ACHN (cell line): ENCODE measurements at places on chromosomes 11 and 22.
A peak's percentile ranks its signal among the peaks of the same experiment; 100 is the strongest.

DNA sequence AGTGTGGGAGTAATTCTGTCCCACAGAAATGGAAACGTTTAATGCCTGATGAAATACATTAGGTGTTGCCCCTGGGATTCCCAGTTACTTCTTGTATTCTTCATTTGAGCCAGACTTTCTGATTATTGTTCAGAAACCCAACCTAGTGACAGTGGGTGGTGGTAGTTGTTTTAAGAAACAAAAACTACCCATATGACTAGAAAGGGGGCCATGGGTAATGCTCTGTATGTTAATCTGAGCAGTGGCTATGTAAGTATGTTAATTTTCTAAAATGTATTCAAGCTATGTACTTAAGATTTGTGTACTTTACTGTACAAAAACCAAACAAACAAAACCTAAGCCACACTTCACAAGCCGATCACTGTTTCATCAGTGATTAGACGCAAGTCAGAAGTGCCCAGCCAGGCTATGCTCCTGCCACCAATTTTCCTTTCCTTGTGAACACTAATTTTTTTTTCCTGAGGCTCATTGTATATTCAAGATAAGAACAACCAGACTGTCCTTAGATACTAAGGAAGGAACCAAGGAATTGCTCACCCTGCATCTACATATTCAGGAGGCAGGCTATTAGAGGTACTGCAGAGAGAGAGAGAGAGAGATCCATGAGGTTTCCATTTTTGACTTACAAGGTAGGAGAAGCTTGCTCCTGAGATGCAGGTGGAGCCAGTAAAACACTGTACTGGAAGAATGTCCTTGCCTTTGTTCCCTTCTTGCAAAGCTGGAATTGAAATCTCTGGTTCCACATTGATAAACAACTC, 122.7 kb downstream of the DBX1 start:
- no peak for DNase-seq

DNA sequence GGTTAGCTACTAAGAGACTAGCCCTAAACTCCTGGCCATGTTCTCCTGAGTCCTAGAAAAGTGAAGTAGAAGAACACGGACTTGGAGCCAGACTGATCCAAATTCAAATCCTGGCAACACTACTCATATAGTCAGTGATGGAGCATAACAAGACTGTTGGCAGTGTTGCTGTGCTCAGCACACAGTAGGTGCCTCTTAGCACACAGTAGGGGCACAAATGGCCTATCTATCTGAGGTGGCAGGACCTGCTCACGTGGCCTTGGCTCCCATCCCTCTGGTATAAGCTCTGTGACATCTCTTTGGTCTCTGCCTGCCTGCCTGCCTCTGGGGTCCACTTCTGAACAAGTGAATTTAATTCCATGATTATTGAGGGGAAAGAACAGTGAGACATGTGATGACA, 15.4 kb downstream of the TENM4 start:
- DNase-seq, result no peak

DNA sequence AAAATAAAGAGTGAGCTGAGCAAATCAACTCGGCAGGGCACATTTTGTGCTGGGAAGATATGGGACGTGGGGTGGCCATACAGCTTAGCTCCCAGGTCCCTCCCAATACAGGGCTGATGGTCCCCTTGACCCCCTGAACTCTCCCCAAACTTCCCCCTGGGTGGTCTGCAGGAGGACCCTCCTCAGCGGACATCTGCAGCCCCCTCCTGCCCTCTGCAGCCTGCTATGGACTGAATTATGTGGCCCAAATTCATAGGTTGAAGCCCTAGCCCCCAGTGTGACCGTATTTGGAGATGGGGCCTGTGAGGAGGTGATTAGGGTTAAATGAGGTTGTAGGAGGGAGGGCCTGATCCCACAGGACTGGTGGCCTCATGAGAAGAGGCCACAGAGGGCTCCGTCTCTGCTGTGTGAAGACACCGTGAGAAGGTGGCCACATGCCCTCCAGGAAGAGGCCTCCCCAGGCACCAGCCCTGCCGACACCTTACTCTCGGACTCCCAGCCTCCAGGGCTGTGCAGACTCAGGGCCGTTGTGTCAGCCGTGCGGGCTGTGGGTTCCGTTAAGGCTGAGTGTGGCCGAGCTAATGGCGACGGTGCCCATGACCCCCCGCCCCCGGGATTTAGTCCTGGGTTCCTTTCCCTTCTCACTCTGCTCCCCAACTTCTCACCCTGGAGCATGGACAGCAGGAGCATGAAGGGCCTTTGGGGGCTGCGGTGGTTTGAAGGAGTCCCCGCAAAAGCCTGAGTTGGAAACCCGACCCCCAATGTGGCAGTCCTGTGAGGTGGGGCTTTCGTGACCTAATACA, 1042.8 kb downstream of the BRD1 start:
- no peak for DNase-seq

GRCh38 chr11:17273668-17274282, 2.8 kb upstream of the NUCB2 start:
- no peak for DNase-seq

DNA sequence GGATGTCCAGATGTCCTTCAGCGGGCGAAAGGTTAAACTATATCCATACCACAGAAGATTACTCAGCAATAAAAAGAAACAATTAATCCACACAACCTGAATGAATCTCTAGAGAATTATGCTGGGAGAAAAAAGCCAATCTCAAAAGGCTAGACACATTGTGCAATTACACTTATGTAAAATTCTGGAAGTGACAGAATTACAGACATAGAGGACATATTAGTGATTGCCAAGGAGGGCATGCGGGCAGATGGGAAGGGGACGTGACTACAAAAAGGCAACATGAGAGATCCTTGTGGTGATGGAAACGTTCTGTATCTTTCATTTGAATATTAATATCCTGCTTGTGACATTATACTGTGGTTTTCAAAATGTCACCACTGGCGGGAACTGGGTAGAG, 103.5 kb upstream of the BMAL1 start:
- DNase-seq, result no peak

DNA sequence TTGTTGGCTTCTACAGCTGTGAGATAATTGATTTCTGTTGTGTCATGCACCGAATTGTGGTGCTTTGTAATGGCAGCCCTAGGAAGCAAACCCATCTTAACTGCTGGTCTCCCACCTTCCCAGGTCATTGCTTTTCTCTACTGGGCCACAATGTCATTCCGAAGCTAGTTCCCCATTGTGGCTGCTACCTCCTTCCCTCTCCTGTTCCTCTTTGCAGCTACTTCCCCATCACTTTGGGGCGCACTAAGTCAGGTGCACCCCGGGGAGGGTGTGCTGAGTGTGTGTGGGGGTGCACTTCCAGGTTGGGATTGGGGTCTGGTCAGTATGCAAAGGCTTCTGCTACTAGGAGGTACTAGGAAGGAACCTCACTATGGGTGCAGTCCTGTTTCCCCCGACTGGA, 109.3 kb downstream of the ST3GAL4 start:
- no peak for DNase-seq

GRCh38 chr11:12812849-12813248, 138.6 kb downstream of the TEAD1 start:
- DNase-seq, result no peak

DNA sequence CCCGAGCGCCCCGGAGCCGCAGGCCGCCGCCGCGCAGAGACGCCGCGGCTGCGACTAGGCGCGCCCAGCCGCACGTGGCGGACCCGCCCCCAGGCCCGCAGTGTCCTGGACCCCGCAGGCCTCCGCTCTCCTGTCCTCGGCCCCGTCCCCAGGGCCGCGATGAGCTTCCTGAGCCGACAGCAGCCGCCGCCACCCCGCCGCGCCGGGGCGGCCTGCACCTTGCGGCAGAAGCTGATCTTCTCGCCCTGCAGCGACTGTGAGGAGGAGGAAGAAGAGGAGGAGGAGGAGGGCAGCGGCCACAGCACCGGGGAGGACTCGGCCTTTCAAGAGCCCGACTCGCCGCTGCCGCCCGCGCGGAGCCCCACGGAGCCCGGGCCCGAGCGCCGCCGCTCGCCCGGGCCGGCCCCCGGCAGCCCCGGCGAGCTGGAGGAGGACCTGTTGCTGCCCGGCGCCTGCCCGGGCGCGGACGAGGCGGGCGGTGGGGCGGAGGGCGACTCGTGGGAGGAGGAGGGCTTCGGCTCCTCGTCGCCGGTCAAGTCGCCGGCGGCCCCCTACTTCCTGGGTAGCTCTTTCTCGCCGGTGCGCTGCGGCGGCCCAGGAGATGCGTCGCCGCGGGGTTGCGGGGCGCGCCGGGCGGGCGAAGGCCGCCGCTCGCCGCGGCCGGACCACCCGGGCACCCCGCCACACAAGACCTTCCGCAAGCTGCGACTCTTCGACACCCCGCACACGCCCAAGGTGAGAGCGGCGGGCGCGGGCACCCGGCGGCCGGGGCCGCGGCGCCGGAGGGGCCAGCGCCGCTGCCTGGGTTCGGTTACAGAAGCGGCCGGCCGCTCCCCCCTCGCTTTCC, 528 bp downstream of the WEE1 start:
- no peak for DNase-seq

GRCh38 chr22:36585841-36586240, 56.9 kb upstream of the EIF3D start:
- no peak for DNase-seq

- DNase-seq, result peak; percentile 49
Observed at GRCh38 chr22:42344361-42344905, 74.0 kb upstream of the TCF20 start.

GRCh38 chr22:35630387-35630793, 13.3 kb upstream of the MB start:
- peak; percentile 50 for DNase-seq

DNA sequence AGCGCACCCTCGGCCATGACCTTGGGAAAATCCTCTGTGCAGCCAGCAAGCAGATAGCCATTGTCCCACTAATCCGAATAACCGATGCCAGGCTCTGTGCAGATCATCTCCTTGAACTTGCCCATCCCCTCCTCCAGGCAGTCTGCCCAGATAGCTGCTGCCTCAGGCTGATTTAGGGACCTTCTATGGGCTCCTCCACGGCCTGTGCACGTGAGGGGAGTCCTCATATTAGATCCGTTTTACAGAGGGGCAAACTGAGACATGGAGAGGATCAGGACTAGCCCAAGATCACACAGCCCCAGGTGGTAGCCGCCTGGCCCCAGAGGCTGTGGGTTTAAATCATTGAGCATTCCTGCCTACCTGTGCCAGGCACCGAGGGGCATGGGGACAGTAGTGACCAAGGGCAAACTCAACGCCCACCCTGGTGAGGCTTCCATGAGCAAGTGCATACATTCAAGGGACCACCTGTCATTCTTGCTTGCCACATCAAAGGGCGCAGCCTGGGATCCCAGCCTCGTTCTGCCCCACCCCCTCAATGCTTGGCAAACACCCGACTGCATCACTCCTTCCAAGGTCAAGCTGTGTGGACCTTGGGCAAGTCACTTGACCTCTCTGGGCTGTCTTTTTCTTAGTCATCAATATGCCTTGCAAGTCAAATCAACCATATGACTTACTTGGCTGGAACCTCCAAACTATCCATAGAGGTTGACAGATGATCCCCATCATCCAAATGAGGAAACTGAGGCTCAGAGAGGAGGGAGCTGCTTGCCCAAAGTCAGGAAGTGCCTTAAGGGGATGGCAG, 131.6 kb downstream of the MN1 start:
- DNase-seq, result no peak

GRCh38 chr11:111665777-111666176, 63.5 kb downstream of the SIK2 start:
- DNase-seq, result peak; percentile 42

DNA sequence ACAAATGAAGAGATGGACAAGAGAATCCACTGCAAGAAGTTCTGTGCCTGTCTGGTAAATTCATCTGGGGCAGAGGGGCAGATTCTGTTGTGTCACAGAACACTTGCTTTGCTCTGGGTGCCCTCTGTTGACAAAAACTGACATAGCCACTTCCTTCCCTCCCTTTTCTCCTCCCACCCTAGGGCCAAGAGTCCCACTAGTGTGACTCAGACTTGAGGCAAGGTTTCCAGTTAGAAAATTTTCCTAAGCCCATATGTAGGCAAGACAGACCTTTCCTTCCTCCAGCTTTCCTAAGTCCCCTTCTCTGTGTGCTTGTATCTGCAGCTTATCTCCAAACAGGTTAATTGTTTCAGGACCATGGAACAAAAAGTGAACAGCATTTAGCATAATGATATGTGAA, 106.8 kb downstream of the RBFOX2 start:
- peak; percentile 86 for DNase-seq

DNA sequence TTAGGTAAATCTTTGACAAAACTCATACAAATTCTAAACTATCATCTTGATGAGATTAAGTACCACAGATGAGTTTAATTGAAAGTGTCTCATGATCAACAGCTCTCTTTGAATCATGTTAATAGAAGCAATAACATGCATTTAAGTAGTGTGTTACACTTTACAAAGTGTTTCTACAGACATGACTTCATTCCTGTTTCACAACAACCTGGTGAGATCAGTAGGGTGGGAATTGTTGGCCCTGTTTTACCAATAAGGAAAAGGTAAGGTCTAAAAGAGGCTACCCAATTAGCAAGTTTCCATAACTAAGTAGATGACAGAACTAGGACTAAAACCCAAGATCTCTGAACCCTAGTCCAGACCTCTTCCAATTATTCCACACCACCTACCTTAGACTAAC, 12.7 kb upstream of the PRSS23 start:
- DNase-seq, result no peak

- no peak for DNase-seq
Observed at GRCh38 chr22:25852223-25852622, 110.2 kb downstream of the MYO18B start.

DNA sequence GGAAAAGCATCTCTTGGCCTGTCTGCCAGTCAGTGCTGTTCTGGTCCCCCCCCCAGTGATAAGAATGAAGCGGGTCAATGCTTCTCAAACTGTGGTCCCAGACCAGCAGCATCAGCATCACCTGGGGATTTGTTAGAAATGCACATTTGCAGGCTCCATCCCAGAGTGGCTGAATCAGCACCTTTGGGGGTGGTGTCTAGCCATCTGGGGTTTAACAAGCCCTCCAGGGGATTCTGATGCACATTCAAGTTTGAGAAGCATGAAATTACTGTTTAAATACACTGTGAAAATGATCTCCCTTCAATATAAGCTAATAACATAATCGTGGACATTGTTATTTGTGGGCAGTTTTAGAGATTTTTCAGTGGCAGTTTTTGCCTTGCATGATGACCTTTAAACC, 133.5 kb downstream of the MYO18B start:
- DNase-seq, result no peak

- no peak for DNase-seq
Observed at GRCh38 chr22:49259839-49260615, 567.6 kb downstream of the BRD1 start.

DNA sequence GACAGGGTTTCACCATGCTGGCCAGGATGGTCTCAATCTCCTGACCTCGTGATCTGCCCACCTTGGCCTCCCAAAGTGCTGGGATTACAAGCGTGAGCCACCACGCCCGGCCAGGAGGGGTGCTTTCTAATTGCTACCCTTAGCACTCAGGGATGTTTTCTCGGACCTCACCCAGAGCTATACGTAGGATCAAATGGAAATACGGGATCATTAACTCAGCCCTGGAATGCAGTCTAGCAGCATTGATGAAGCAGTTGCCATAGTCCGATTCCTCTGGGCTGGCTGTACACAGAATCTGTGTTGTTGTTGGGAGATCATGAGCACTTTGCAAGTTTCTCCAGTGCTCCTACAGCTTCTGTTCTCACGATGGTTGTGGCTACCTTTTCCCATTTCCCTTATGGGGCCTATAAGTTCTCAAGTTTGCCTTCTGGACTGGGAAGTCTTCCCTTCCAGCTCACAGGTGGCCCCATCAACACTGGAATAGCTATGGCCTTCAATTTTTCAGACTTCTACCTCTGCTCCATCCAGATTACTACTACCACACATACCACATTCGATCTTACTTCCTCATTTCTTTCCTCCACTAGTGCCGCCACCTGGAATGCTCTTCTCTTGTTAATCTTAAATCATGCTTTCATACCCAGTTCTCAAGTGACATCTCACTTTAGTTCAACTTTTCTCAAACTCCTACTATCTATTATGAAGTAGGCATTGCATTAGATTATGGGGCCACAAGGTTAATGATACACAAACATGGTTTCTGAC, 16.1 kb upstream of the PCF11 start:
- no peak for DNase-seq

GRCh38 chr11:35553021-35553420, 27.6 kb upstream of the PAMR1 start:
- no peak for DNase-seq
